ENCODE measurements at places on chromosomes 2 and 18. TPM values are rescaled to one million over a fixed set of nuclear protein-coding genes. Genes with fewer than 3 reads are reported as not detected.

DNA sequence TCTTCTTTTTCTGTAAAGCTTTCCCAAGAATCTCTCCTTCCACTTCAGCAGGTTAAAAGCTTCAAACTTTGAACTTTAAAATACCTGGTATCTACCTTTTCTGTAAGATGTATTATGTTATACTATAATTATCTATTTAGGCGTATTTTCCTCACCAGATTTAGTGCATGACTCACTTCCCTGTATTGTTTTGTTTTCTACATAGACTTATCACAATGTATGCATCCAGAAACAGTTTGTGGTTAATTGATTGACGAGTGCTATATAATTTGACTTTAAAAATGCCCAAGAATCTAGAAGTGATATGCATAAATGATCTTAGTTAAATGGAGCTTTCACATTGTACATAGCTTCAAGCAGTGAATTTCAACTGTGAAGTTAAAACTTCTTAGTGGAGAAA, 473.9 kb upstream of the CDH2 start:
- no peak for DNase-seq

DNA sequence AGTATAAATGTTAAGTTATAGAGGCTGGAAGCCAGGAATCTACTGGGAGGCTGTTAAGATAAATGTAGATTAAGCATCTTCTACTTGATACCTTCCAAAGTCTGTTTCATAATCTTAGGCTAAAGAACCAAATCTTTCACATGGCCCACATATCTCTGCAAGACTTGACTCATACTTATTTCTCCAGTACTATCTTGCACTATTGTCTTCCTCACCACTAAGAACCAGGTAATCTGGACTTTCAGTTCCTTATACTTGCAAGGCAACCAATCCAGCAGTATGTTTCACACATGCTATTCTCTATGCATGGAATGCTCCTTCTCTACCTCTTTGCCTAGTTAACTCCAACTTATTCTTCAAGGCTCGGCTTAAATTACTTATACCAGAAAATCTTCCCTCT, 62.2 kb downstream of the RBMS1 start:
- no peak for DNase-seq

Gene ARL6IP6
- 40.8 TPM for total RNA-seq

Gene TTN
- total RNA-seq = under 0.01 TPM

DNA sequence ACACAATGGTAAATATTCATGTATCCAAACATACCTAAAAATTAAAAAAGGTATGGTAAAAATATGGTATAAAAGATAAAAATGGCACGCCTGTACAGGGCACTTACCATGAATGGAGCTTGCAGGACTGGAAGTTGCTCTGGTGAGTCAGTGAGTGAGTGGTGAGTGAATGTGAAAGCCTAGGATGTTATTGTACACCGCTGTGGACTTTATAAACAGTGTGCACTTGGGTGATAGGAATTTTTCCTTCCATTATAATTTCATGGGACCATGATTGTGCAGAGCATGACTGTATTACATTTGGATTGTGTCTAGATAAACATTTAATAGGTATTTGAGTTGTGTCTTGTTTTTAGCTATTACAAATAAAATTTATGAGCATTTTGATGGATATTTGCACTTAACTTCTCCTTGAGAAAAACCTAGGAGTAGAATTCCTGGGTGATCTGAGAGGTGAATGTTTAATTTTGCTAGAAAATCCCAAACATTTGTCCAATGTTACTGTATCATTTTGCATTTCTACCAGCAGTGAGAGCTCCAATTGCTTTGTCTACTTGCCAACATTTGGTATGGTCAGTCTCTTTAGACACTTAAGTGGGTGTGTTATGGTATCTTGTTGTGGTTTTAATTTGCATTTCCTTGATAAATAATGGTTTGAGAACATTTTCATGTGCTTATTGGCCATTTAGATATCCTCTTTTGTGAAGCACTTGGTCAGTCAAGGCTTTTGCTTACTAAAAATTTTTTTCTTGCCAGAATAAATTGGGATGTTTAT, 81.7 kb downstream of the BCL2L11 start:
- peak; percentile 50 for DNase-seq

Gene UNC80
- not detected for total RNA-seq

DNA sequence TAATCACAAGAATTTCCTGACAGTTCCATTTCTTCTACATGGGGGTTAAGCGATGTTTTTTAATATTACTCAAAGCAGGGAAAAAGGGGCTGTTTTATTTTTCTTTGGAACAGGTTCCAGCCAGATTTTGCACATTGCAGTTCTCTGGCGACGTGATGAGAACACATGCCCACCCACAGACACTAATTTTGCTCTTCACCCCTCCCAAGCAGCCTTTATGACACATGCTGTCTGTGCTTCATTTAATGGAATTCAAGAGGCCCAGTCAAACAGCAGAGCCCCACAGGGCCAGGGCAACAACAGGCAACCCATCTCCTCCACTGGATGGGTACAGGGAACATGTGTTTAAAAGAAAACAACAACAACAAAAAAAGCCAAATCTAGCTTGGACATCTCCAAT, 70.8 kb downstream of the SPRED2 start:
- DNase-seq = no peak
